Dermis blood vessel endothelial cell (primary cell): ENCODE measurements at places on chromosomes 12 and 14.

- DNase-seq: no peak
These were observed 469.1 kb upstream of the RPL10L start for GRCh38 chr14:47120645-47121044.

GRCh38 chr12:119528241-119528640 is 65.3 kb upstream of the TMEM233 start:
- peak; percentile 35 for DNase-seq

- peak; percentile 92 for DNase-seq
These were observed at the start of gene NFATC4 for GRCh38 chr14:24367514-24368211. NFATC4 (plus strand) TSS chr14:24368184; CDS start chr14:24368341, 157 bp downstream.

- DNase-seq: peak; percentile 88
These were observed 18.0 kb upstream of the CACNA1C start for GRCh38 chr12:2034633-2035430.

DNA sequence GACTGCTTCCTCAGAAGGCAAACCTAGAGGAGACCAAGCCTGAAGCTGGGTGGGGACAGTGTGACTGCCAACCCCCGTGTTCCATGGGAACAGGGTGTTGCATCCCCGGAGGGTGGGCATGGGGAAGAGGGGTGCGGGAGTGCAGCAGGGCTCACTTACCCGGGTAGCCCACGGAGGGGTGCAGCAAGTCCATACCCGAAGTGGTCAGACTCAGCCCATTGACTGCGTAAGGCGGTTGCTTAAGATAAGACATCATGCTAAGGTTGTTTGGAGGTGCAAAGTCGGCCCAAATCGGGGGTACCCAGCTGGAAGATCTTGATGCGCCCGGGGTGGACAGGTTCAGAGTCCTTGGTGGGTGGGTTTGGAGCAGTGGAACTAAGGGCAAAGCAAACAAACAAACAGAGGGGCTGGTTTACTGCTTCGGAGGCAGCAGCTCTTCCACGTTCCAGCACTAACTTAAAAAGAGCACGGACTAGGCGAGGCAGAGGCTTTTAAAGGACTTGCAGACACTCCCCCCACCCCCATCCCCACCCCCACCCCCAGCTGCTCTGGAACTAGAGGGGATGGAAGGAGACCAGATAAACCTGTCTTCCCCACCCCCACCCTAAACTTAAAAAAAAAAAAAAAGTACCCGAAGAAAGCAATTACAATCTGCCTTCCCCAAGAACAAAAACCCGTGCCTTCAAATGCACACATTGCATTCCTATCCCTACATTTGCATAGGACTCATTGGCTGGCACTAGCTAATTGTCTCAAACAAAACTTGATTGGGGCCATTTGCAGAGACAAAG is 4.9 kb downstream of the OTX2 start:
- no peak for DNase-seq

DNA sequence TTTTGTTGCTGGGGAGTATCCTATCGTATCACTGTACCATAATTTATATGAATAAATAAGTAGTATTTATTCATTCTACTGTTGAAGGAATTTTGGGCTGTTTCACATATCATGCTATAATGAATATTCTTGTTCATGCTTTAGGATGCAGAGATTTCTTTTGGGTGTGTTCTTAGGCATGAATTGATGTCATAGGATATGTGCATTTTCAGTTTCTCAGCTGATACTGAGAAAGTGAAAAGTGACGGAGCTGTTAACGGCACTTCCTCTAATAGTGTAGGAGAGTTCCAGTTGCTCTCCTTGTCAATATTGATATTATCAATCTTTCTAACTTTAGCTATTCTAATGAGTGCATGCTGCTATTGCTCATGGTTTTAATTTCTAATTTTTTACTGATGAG is 23.2 kb upstream of the SDR39U1 start:
- DNase-seq: no peak

- peak; percentile 44 for DNase-seq
These were observed 49.0 kb upstream of the PTGR2 start for GRCh38 chr14:73802431-73803188.

DNA sequence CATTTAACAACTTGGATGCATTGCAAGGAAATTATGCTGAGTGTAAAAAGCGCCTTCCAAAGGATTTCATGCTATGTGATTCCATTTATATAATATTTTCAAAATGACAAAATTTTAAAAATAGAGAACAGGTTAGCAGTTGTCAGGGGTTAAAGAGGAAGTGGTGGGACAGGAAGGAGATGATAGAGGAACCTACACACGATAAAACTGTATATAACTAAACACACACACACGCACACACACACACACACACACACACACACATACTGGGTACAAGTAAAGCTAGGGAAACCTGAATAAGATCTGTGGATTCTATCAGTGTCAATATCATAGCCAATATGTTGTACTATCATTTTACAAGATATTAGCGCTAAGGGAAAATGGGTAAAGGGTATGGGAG is 17.2 kb downstream of the TTC9 start:
- no peak for DNase-seq

DNA sequence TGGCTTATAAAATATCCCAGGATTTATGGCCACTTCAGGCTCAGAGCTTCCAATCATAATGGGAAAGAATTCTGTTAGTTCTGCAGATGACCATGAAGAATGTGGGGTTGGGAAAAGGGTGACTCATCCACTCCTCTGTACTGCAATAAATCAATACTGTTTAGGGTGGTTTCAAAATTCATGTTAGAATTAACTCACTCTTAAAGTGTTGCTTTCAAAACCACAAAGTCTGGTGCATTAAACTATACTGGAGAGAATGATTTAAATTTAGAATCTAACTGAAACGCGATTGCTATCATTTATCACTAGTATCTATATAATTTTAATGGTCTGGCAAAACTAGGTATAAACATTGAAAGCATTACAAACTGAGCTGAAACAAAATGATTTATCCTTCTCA is 798 bp downstream of the CCDC198 start:
- DNase-seq: no peak

GRCh38 chr14:31027847-31028246 is 1.7 kb upstream of the STRN3 start:
- DNase-seq: no peak

- peak; percentile 54 for DNase-seq
These were observed at the start of gene SLC22A17 for GRCh38 chr14:23352506-23353432. SLC22A17 (minus strand) TSS chr14:23352887.

DNA sequence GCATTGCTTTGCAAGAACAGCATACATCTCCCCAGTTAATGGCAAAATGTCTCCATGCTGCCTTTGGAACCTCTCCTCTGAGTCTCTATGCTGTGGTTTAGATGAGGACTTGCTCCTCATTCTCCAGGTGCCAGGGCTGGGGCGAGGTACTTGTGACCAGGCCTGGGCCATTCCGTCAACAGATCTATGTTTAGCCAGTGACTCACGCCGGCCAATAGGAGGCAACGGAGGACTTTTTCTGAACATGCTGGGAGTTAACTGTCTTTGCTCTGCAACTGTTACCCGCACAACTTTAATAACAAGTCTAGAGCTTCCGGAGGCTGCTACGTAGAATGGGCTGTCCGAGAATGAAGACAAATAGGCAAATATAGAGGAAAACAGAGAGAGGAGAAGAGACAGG is 214.2 kb downstream of the GLT1D1 start:
- no peak for DNase-seq

- no peak for DNase-seq
These were observed 176.3 kb upstream of the DIO2 start for GRCh38 chr14:80387563-80387981.

GRCh38 chr12:98581101-98581500 is 12.4 kb upstream of the SLC25A3 start:
- DNase-seq: no peak

DNA sequence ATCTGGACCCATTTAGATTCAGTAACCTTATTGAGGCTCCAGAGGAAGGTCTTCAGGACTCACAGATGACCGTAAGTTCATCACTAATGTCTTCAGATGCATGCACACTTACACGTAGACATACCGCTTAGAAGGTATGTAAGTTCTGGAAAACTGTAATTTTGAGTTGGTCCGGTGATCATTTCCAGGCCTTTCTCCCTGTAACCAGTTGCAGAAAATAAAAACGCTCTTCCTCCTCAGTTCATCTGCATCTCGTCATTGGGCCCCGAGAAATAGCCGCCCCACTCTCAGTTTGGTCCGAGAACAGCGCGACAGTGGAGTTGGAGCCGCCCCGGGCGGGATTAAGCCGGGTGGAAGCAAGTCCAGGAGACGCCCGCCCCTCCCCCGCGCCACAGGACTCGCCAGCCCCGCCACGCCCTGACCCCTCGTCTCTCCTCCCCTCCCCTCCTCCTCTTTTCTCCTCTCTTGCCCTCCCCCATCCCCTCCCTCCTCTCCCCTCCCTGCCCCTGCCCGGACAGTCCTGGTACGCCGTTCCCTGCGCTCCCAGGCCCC is 83.7 kb downstream of the TNFAIP2 start:
- DNase-seq: no peak

- no peak for DNase-seq
These were observed 311.9 kb downstream of the CEP128 start for GRCh38 chr14:80629606-80630005.

GRCh38 chr14:103121846-103122584 is 1.2 kb upstream of the TNFAIP2 start:
- peak; percentile 89 for DNase-seq

DNA sequence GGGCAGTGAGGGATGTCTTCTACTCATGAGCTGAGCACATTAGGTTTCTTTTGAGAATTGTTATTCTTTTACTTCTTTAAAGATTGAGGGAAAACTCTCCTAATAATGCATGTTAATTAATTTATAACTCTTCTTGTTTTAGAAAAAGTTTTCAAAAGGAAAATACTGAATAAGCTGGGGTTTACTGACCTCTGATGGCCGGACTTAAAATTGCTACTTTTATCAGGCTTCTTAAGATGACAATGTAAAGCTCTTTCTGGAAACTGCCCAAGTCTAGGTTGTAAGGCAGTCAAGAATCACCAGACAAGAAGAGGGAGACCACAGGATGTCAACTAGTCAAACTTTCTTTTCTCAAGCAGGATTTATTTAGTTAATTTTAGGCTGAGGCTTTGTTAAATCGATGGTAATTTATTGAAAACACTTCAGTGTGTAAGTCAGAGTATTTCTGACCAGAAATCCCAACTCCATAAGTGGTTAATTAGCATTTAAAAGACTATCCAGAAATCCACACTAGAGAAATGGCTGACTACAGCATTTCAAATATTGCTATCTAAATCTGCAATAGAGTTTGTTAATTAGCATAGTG is 82.1 kb downstream of the AVPR1A start:
- DNase-seq: peak; percentile 77

DNA sequence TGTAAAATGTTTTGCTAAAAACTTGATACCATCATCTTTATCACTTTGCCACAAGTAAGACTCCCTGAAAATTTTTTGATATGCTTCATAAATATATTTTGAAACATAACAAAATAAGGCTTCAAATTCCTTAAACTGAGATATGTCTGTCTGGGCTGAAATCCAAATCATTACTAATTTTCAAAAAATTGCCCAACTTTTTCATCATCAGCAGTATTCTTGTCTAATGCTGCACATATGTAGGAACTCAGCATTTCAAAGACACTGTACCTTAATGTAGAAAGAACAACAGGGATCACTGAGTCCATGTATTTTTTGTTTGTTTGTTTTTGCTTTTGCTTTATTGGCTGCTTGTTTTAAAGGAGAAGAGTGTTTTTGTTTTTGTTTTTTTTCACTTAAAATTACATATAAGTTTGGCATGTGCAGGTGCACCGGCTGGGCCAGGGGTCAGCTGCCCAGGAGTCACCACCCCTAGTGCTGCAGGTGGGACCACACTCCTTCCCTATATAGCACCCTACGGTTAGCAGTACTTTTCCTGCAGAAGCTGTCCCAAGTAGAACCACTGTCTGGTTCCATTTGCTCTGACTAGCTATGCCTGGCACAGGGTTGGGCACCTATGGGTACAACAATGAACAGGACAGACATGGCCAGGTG is 231.2 kb downstream of the PIK3C2G start:
- no peak for DNase-seq

GRCh38 chr14:101830271-101830670 is 68.8 kb downstream of the PPP2R5C start:
- no peak for DNase-seq

DNA sequence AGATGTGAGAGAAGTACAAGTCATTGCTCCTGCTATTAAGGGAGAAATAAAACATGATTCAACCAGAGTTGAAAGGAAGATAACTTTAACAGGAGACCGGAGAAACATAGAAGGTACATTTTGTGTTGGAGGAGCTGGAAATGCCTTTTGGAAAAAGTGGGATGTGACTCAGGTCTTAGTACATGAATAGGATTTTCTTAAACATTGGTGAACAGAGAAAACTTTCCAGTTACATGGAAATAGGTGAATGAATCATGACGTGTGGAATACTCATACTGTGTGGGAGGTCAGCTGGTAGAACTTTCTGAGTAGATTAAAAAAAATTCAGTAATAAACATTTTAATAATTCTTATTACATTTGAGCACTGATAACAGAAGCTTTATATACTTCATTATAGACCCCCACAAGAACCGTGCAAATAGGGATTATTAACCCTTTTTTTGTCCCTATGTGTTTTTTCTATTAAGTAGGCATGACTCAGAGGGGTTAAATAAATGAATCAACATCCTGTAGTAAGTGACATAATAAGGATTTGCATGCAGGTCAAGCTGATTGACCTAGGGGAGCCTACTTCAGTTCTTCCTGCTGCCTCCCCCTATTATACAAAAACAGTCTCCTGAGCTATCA is 710.5 kb downstream of the NOVA1 start:
- peak; percentile 13 for DNase-seq

DNA sequence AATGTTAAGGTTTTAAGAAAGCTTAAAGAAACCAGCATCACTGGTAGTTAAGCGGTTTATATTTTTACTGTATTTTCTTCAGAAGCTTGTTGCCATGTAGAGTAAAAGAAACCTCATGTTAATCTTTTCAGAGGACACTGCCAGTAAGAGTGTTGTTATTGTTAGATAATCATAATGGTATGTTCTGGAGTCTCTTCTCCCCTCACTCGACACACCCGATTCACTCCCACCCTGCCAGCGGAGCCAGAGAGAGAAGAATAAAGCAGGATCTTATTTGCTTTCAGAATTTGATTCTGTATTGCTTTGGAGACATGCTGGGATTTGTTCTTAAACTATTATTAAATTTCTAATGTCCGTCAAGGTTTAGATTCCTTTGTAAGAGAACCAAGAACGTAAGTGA is 113.7 kb downstream of the SAMD4A start:
- no peak for DNase-seq

- DNase-seq: no peak
These were observed 175.7 kb downstream of the C12orf50 start for GRCh38 chr12:87853448-87854003.

GRCh38 chr12:128797119-128798118 is 26.3 kb downstream of the SLC15A4 start:
- DNase-seq: peak; percentile 82

DNA sequence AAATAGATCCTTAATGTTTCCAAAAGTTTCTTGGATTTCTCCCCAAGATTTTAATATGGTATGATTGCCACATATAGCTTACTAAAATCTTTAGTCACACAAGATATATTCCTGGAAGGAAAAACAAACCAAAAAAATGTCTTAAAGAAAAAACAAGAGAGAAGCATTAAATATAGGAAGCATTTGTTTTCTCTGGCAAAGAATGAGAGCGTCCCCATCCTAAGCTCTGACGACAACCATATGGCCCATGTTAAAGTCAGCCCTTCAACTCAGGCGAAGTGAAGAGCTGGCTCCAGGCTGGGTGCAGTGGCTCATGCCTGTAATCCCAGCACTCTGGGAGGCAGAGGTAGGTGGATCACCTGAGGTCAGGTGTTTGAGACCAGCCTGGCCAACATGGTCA is 35.6 kb downstream of the GCH1 start:
- DNase-seq: no peak
